Stimulated activated CD8-positive, alpha-beta memory T cell treated with anti-CD3 and anti-CD28 coated beads, Interleukin-15, amount 100 ng/mL, for 1 hour (primary cell): ENCODE measurements at places on chromosomes 4 and X.

GRCh38 chr4:77082886-77083608, 7.3 kb upstream of the CCNI start:
- DNase-seq, result no peak

DNA sequence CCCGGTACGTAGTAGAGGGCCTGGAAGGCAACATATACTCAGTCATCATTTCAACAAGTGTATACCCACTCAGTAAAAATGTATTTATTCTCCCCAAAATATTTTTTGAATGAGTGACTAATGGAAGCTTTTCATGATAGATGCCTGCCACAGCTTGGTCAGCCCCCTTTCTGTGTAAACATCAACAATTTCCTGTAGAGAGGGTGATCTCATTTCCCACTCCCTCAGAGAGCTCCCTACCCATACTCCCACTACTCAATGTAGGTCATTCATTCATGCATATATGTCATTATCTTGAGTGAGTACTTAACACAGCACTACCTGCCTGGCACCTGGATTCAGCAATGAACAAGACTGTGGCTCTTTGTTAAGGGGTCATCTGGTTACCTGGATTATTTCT, 81.9 kb downstream of the STK32B start:
- DNase-seq, result no peak

DNA sequence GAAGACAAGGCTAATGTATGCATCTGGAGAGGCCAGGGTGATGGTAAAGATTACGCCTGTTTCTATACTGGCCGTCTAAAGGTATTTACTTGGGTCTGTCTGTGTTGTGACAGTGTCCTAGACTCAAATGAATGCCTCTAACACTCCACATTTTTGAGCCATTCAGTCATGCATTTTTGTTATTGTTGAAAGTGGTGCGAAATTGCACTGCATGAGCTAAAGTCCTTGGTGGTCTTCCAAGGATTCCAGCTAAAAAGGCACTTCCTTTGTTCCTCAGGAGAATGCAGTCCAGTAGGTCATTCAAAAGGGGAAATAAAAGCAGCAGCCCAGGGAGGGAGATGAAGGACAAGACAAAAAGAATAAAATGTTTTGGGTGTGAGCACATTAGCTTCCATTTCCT, 3.0 kb downstream of the GPC4 start:
- no peak for DNase-seq

DNA sequence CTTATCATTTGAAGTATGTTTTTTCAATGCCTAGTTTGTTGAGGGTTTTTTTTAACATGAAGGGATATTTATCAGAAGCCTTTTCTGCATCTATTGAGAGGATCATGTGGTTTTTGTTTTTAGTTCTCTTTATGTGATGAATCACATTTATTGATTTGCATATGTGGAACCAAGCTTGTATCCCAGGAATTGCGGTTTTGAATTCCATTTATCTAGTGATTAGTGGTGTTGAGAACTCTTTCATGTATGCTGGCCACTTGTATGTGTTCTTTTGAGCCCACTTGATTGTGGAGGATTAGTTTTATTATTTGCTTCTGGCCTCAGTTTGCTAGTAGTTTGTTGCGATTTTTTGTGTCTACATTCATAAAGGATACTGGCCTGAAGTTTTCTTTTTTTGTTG, 85.0 kb upstream of the CNKSR2 start:
- DNase-seq, result no peak

GRCh38 chr4:88771883-88772450, 74.3 kb upstream of the NAP1L5 start:
- DNase-seq, result no peak

GRCh38 chrX:8755813-8756212, 23.9 kb upstream of the ANOS1 start:
- DNase-seq, result no peak

GRCh38 chr4:19739101-19739651, 512.5 kb upstream of the SLIT2 start:
- no peak for DNase-seq

GRCh38 chr4:174874898-174875297, 43.3 kb upstream of the ADAM29 start:
- DNase-seq, result no peak

- DNase-seq, result peak; percentile 20
Measured at GRCh38 chrX:37825215-37825842, 22.0 kb downstream of the DYNLT3 start.

DNA sequence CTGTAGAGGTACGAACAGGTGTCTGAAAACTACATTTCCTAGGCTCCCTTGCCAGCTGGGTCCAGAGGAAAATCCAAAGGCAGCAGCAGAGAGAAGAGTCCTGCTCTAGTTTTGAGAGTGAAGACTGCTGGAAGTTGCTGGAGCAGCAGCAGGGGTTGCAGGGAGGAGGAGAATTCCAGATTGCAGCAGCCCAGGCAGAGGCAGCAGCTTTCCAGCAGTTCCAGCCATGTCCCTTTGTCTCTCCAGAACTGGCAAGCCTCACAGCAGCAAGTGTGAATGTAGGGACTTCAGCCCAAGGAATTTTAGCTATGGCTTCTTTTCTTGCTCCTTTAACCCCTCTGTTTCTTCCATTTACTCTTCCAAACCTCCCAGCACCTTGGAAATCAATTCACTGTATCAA, 24.1 kb upstream of the STIM2 start:
- no peak for DNase-seq

- DNase-seq, result no peak
Measured at GRCh38 chrX:110402091-110402849, 43.6 kb downstream of the RTL9 start.

DNA sequence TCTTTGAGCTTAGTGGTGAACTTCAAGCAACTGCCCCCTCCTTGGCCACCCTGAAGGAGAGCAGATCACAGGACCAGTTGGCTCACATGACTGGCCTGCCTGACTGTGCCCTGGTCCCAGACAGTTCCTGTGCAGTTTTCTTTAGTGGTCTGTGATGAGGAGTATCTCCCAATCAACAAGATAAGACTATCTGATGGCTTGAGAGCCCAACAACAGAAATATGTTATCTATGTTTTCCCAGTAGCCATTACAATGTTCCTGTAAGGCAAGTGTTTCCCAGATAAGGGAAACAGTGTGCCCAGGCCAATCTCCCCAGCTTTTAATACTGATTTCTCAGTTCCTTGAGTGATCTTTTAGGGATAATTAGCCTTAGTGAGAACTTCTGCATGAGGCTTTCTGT, 14.2 kb upstream of the TIMM8A start:
- DNase-seq, result no peak

DNA sequence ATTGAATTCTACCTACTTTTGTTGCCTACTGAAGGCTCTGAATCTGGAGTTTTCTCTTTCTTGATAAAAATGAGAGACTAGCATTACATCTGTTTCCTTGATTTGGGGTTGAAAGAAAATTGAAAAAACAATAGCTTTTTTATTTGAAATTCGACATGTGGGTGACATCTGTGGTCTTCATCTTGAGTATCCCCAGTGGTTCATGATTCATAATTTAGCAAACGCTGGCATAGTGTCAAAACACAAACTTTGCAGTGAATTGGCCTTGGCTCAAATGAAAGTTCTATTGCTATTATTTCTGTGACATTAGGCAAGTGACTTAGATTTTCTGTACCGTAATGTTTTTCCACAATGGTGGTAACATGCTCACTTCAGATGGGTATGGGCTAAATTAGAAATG, 747.6 kb downstream of the PCDH7 start:
- no peak for DNase-seq

GRCh38 chr4:88533937-88534750, 10.6 kb upstream of the PYURF start:
- no peak for DNase-seq

- no peak for DNase-seq
Measured at GRCh38 chr4:122908223-122908622, 14.2 kb downstream of the NUDT6 start.

DNA sequence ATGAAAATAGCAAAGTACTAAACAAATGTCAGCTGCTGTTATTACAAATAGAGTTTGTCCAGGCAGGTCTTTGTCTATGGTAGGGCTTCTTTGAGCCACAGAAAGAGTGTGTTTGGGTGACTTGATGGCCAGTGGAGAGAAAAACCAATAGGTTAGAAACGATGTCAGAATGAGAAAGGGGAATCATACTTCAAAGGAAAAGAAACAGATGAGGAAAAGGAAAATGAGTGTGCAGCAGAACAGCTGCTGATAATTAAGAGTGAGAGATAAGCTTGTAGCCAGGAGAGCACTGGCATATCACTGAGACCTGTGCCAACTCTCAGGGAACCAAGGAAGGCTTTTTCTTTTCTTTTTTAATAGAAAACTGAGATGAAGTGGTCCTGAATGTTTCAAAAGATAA, 257.2 kb downstream of the ARHGAP24 start:
- no peak for DNase-seq

GRCh38 chr4:154424810-154425484, 66.7 kb downstream of the DCHS2 start:
- DNase-seq, result no peak

DNA sequence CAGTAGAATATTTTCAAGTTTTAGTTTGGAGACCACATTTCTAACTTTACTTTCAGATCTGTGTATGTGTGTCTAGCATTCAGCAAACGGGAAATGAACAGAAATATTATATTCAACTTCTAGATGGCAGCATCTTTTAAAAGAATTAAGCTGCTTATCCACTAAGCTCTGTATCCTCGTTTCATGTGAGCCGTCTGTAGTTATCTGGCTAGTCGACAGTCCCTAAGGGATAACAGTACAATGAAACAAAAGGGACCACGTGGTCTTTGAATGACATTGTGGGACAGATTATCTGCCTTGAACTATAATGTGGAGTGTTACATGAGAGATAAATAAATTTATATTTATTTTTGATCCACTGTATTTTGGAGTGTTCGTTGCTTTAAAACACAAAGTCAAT, 35.8 kb upstream of the PRSS12 start:
- no peak for DNase-seq

DNA sequence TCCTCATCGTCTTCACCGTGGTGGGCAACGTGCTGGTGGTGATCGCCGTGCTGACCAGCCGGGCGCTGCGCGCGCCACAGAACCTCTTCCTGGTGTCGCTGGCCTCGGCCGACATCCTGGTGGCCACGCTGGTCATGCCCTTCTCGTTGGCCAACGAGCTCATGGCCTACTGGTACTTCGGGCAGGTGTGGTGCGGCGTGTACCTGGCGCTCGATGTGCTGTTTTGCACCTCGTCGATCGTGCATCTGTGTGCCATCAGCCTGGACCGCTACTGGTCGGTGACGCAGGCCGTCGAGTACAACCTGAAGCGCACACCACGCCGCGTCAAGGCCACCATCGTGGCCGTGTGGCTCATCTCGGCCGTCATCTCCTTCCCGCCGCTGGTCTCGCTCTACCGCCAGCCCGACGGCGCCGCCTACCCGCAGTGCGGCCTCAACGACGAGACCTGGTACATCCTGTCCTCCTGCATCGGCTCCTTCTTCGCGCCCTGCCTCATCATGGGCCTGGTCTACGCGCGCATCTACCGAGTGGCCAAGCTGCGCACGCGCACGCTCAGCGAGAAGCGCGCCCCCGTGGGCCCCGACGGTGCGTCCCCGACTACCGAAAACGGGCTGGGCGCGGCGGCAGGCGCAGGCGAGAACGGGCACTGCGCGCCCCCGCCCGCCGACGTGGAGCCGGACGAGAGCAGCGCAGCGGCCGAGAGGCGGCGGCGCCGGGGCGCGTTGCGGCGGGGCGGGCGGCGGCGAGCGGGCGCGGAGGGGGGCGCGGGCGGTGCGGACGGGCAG, 792 bp downstream of the ADRA2C start:
- no peak for DNase-seq

GRCh38 chr4:159227984-159228383, 125.1 kb downstream of the RAPGEF2 start:
- DNase-seq, result no peak

DNA sequence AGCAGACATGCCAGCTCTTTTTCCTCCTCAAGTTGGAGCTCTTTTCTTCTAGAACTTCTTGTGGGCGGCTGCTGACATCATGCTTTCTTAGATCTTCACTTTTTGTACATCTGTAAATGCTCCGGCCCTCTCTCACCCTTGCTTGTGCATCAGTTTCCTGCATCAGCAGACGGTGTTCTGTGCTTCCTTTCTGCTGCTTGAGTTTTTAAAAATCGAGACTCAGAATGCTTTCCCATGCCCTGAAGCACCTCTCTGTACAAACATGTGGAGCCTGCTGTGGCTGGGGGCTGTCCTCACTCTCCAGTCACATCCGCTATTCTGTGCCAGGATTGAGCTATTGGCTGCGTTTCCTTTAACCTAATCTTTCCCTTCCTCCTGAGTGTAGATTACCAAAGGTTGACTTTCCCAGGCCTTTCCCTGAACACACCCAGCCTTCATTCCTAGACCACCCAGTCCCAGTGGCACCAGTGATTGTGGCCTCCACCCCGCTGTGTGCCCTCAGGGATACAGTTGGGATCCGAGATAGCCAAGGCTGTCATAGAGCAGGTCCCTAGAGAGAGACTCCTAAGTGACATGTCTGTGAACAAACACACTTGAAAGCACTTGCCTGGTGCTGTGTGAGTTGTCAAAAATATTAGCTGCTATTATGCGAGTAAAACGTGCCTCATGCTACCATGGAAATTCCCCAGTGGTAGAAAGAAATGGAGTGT, 41.9 kb downstream of the TNIP2 start:
- DNase-seq, result no peak

DNA sequence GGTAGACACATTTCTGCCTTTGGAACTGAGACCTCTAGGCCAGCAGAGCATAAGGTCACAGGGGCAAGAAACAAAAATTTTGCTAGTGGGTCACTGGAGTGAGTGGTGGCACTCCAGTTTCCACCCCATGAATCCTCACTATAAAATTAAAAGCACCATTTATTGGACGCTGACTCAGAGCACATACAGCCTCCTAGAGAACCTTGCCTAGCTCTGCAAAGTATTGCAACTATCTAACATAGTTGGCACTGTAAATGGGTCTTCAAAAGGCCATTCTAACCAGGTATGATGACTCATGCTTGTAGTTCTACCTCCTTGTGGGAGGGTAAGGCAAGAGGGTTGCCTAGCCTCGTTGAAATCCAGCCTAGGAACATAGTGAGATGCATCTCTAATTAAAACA, 25.1 kb downstream of the RRAGB start:
- DNase-seq, result no peak

DNA sequence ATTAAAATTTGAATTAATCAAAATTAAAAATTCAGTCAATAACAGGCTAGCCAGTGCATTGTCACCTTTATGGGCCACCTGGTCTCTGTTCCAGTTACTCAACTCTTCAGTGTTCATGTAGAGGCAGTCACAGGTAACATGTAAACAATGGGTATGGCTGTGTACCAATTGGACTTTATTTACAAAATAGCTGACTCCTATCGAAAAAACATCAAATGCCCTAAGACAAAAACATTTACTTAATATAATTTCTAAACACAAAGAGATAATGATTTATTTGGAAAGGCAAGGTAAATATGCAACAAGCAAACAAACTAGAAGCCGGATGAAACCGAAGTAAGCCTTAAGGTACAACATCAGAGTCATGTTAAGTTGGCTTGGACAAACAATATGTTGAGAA, 8.8 kb downstream of the TMEM150C start:
- DNase-seq, result no peak

GRCh38 chr4:69875576-69875975, 15.6 kb upstream of the SULT1E1 start:
- no peak for DNase-seq

- DNase-seq, result no peak
Measured at GRCh38 chr4:113960684-113961321, 18.6 kb downstream of the ARSJ start.
